A673 (cell line): ENCODE measurements at places on chromosomes 3 and 15. TPM values are rescaled to one million over a fixed set of nuclear protein-coding genes. Genes with fewer than 3 reads are reported as not detected.

The PLIN1 gene
- total RNA-seq = 0.30 and 0.46 TPM in 2 replicates

The GHSR gene
- total RNA-seq = not detected in 2 replicates

The CCR9 gene
- total RNA-seq = not detected in 2 replicates

The CRABP1 gene
- 57.1 and 61.2 TPM in 2 replicates for total RNA-seq
